ENCODE measurements at places on chromosomes 16 and 17.

GRCh38 chr16:71250461-71251235, 20.1 kb upstream of the HYDIN start:
- DNase-seq, result no peak

- no peak for DNase-seq
Measured at GRCh38 chr16:80023865-80024264, 423.3 kb upstream of the MAF start.

GRCh38 chr17:46143827-46144236, 49.4 kb downstream of the KANSL1 start:
- no peak for DNase-seq

DNA sequence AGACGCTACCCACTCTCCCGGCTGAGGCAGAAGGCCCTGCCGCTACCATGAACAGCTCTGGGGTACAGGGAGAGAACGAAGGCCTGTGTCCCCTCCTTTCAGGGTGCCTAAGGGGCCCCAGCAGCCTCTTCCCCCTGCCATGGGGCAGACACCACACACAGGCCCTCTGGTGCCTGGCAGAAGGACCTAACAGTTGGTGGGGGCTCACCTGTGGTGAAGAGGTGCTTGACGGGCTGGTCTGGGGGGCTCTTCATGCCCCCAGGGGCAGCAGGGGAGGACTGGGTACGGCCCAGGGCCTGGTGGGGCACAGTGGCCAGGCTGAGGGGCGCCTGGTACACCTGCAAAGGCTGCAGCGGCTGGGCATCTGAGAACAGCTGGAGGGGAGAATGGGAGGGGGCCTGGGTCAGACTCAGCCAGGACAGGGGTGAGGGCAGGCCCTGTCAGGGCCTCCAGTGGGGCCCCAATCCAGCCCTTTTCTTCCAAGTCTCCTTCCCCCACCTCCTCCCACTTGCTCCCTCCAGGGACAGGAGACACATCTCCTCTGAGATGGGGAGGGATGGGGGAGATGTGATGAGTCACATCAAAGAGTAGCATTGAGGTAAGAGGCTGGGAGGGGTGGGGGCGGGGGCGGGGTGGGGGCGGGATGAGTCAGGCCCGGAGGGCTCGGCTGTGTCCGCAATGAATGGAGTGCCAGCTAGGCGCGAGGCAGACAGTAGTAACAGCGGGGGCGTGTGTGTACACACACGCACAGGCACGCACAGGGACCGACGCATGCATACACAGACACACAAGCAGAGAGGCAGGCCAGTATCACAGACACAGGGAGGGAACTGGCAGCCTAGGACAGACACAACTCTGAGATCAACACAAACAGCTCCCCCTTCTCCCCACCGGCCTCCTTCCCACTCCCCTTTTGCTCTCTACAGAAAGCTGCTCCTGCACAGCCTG, 16.1 kb downstream of the G6PC3 start:
- DNase-seq, result peak; percentile 72

GRCh38 chr16:66152823-66153393, 213.6 kb upstream of the CDH5 start:
- no peak for DNase-seq

GRCh38 chr16:69501956-69502745, 63.6 kb upstream of the NFAT5 start:
- DNase-seq, result no peak

DNA sequence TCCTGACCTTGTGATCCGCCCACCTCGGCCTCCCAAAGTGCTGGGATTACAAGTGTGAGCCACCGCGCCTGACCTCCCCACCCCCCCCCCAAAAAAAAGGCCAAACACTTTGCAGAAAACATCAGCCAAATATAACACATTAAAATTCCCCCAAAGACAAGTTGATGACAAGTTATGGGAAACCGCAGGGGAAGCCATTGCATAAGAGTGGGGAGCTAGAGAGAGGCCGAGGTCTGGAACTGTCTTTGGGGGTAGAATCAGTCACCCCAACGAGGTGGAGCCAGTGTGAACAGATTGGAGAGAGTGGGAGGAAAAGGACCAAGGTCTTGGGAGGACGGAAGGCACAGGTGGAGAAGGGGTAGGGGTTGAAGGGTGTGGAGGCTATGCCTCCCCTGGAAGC, 2.8 kb downstream of the DRC3 start:
- DNase-seq, result no peak

DNA sequence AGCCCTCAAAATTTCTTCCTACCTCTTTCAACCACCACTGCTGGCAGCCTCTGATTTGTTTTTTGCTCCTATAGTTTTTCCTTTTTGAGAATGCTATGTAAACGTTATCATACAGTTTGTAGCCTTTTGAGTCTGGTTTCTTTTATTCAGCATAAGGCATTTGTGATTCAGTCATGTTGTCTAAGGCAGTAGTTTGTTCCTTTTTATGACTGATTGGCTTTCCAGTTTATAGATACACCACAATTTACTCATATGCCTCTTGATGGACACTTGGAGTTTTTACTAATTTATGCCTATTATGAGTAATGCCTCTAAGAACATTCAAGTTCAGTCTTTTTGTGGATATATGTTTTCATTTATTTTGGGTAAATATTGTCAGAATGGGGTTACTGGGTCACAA, 136.6 kb downstream of the CHD9 start:
- DNase-seq, result no peak

GRCh38 chr17:63571632-63572310, 21.5 kb downstream of the DCAF7 start:
- peak; percentile 35 for DNase-seq

- no peak for DNase-seq
Measured at GRCh38 chr17:40103071-40103661, 2.8 kb upstream of the NR1D1 start.

- no peak for DNase-seq
Measured at GRCh38 chr17:18064053-18064452, 23.7 kb upstream of the DRG2 start.

DNA sequence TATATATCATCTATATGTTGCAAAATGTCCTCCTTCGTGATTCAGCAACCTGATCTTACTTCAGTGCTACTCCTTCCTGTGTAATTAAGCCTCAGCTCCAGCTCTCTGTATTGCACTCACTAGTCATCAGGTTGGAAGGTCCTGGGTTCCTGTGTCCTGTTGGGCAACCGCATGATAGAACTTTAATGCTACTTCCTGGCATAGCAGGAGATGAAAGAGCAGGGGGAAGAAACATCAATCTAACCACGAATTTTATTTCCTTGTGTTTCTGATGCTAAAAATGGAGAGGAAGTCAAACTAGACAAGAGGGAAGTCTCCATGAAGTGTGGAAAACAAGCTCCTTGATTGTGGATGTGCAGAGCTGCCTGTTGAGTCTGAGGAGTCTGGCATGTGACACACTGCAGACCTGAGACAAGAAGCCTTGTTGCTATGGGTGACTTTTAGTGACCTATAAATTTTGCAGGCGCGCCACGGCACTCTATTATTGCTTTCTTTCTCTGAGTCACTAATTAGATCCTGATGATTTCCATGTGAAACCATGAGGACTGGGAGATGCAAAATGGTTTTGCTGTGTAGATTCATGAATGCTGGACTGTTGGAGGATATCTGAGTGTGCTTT, 25.6 kb downstream of the IGSF6 start:
- DNase-seq, result peak; percentile 66

DNA sequence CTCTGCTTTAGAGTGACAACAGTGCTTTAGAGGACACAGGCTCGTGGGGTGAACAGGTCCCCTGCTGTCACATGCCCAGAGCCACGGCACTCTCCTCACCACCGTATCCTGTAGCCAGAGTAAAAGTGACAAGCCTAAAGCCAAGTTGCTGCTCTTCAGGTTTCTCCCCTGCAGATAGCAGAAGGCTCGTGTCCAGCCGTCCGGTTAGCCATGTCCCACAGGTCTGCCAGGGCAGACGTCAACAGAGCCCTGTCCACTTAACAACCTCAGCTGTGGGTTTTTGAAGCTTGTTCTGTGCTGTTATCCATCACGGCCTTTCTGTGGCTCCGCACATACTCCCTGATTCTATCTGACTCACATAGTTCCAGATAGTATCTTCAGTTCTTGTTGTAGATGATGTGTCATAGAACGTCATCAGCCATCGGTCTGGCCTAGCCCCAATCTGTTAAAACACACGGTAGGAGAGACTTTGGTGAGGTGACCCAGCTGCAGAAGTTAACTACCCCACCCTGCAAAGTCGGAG, 100.7 kb downstream of the SOCS1 start:
- DNase-seq, result no peak

DNA sequence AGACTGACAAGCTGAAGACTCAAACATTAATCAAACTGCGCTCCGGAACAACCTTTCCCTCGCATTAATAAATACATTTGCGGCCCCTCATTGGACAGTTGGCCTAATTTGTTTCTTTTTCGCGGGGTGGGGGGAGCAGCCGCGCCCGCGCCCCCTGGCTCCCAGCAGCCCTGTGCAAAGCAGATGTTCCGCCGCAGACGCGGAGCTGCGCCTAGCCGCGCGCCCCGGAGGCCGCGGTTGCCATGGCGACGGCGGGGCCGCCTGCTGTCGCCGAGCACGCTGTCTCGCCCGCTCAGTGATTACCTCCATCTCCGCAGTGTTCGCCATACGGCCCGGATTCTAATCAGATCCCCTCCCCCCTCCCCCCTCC, 25.5 kb downstream of the COPZ2 start:
- DNase-seq, result no peak

DNA sequence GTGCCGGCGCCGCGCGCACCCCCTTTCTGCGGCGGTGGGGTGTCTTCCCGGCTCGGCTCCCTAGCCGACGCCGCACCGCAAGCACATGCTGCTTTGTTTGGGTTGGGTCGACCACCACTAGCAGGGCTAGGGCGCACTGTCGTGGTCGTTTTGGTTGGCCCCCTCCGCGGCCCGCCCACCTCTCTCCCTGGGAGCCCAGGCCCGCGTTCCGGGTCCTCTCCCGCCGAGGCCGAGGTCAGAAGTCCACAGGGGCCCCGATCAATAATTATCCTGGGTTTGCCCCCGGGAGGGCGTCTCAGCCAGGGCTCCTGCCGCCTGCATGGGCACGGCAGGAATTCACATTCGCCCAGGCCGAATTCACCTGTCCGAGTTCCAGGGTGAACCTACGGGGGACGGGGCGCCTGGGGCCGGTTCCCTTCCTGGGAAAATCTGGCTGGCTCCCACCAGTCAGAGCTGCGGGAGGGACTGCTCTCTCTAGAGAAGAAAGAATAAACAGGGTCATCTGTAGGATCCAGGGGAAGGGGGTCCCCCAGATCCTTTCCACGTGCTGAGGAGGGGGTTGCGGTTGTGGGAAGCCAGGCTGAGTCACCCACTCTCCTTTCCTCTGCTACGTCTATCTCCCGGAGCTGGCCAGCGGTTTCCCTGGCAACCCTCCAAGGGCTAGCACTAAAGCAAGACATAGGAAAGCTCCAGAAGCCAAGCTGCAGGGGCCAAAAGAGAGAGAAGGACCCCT, 584 bp upstream of the STAT5B start:
- DNase-seq, result peak; percentile 45
